ENCODE measurements at places on chromosomes 6 and 20.

DNA sequence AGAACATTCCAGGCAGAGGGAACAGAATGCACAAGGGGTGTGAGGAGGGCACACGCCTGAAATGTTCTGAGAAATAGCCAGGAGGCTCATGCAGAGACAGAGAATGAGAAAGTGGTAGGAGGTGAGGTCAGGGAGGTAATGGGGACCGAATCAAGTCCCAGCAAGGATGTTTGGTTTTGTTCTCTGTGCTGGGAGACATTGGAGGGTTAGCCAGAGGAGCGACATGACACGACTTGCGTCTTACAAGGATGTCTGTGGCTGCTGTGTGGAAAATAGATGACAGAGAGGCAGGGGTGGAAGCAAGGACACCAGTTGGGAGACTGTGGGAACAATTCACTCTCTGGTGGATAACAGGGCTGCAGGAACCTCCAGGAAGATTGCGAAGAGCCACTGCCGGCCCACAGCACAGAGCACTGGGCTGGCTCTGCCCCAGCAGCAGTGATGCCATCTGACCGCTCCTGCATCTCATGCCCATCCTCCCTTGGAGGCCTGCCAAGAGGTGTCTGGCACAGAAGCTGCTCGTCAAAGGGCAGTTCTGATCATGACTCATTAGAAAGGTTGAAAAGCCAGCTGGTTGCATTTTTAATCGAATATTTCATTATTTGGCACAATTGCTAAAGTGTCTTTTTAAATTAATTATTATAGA, 57.7 kb upstream of the CD83 start:
- no peak overlapping the region for H3K4me3 ChIP-seq
- H3K27ac ChIP-seq: no peak overlapping the region
- H3K4me1 ChIP-seq: no peaks in the 10 kb centered on the region
- peaks cover 7% of the 10 kb centered on the region for H3K27me3 ChIP-seq
- no peak for DNase-seq

GRCh38 chr20:62860391-62860923, 1.2 kb downstream of the TCFL5 start:
- peak; percentile 29 for DNase-seq
- H3K27ac ChIP-seq: no peak overlapping the region
- H3K4me1 ChIP-seq: peaks cover 4% of the 10 kb centered on the region
- no peaks in the 10 kb centered on the region for H3K36me3 ChIP-seq
- peak overlapping the region; percentile 34 for H3K4me3 ChIP-seq
- no peaks in the 10 kb centered on the region for H3K27me3 ChIP-seq

- H3K4me3 ChIP-seq: no peak overlapping the region
- H3K27ac ChIP-seq: no peak overlapping the region
- DNase-seq: no peak
- H3K36me3 ChIP-seq: peaks cover 26% of the 10 kb centered on the region
- H3K4me1 ChIP-seq: no peaks in the 10 kb centered on the region
- H3K27me3 ChIP-seq: no peaks in the 10 kb centered on the region
Observed at GRCh38 chr20:63205896-63206295, 10.0 kb downstream of the YTHDF1 start.

DNA sequence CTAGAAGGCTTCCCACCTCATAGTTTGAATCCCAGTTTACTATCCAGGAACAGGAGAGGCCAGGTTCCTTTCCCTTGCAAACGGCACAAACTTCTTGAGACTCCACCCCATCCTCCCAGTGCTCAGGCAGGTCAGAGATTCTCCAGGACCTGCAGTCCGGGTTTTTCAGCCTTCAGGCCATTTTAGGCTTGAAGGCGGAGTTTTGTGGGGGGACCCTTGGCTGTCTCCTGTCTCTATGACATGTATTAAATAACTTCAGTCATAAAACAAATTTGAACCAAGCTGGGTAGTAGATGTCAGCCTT, 230.1 kb downstream of the NFATC2 start:
- no peak for DNase-seq
- H3K4me1 ChIP-seq: no peaks in the 10 kb centered on the region
- no peaks in the 10 kb centered on the region for H3K27me3 ChIP-seq

DNA sequence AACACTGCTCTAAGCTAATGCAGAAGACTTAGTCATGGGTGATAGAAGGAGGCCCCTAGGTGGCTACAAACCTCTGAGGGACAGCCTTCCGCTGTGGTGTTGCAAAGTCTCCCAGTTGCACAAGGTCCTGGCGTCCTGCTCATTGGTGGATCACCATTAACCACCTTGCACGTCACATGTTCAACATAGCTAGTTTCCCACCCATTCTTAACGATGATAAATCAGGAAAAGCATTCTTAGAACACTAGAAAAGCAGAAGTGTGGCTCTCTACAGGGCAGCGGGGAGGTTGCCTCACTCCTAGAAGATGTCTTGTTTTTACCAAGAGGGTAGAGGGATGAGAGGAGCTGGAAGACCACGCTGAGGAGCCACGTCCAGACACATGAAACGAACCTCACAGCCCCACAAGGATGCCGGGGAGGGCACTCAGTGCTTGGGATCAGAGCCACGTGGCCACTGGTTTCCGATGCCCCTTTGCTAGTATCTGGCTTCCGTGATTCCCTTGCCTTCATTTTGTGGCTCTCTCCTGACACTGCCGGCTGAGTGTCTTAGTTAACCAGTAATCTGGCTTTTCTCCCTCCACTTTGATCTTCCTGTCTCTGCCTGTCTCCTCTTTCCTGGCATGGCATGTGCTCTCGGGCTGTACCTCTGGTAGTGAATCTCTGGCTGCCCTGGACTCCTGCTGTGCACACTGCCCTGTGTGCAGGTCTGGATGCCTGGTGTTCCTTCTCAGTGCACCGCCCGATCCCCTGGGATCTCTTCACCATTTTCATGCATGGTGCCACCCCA, 91.4 kb upstream of the NEDD9 start:
- no peak for DNase-seq
- peaks cover 28% of the 10 kb centered on the region for H3K4me1 ChIP-seq
- no peaks in the 10 kb centered on the region for H3K36me3 ChIP-seq

DNA sequence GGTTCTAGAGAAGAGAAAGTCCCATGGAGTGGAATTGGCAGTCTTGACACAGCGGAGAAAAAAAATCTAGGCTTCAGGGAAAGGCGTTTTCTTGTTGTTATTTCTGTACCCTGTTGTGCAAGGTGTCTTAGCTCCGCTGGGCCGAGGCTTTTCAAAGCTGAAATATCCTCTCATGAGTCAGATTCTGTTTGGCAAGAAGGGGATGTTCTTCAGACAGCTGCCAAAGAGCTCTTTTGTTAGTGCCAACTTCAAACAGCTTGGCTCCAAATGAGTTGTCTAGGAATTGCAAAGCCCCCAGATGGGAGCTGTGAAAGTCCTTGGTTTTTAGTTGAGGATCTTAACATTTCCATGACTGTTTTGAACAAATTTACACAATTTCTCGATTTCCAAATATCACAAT, 45.6 kb downstream of the LRRN4 start:
- H3K36me3 ChIP-seq: peaks cover 3% of the 10 kb centered on the region
- H3K27ac ChIP-seq: peak overlapping the region; percentile 39
- H3K4me3 ChIP-seq: no peak overlapping the region
- DNase-seq: peak; percentile 57

DNA sequence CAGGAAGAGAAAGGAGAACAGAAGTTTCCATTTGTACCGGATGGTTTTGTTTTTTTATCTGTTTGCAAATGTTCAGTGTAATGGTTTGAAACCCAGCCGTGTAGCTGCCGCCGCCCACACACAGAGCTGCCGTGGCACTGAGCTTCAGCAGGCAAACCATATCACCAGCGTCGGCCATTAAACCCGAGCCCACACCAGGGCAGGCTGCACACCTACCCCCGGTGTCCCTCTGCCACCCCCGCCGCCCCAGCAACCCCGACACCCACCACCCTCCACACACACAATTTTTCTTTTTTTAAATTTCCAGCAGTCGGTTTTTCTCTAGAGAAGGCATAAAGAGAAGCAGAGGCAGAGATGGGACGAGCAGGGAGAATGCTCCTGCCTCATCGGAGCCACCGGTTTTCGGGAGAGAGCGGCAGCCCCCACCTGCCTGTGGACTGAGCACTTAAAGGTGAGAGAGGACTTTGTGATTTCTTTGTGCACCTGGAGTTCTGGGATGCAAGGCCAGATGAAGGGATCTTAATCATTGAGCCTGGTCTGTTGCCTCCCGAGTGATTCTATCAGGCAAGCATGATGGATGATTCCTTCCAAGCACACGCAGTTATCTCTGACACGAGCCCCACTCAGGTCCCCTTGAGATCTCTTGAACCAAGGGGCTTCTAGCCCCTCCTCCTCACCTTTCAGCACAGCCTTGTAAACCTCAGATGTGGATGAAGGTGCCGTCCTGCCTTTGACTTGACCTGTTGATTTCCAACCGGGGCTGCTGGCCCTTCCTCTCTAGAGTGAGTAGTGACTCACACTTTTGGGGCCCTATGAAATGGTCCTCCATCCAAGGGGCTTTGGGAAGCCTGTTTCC, 17.5 kb upstream of the ZNF831 start:
- H3K4me3 ChIP-seq: no peak overlapping the region
- H3K36me3 ChIP-seq: no peaks in the 10 kb centered on the region
- H3K27ac ChIP-seq: no peak overlapping the region
- H3K4me1 ChIP-seq: peaks cover 5% of the 10 kb centered on the region
- no peak for DNase-seq
- no peaks in the 10 kb centered on the region for H3K27me3 ChIP-seq

DNA sequence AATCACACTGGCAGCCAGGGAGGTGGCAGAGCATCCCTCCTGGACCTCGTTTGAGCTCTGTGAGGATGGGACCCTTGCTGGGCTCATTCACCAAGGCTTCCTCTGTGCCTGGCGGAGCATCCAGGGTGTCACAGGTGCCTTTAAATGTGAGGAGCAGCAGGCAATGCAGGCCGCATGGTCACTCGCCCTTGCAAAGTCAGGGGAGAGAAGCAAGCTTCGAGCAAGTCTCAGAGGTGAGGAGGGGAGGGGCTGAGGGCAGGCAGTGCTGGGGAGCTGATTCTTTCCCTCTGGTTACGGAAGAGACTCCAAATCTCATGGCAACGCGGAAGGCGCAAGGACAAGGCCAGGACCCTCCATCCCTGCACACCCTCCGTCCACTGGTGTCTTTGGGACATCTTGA, 182.7 kb upstream of the PMEPA1 start:
- DNase-seq: no peak
- H3K27me3 ChIP-seq: no peaks in the 10 kb centered on the region
- no peak overlapping the region for H3K27ac ChIP-seq
- H3K4me1 ChIP-seq: peaks cover 7% of the 10 kb centered on the region
- H3K4me3 ChIP-seq: no peak overlapping the region

- no peaks in the 10 kb centered on the region for H3K27me3 ChIP-seq
- H3K4me3 ChIP-seq: no peak overlapping the region
- H3K36me3 ChIP-seq: no peaks in the 10 kb centered on the region
- H3K27ac ChIP-seq: no peak overlapping the region
- peaks cover 3% of the 10 kb centered on the region for H3K4me1 ChIP-seq
- no peak for DNase-seq
Observed at GRCh38 chr6:150328744-150329405, 39.9 kb upstream of the IYD start.
